AG10803 (cell line): ENCODE measurements at places on chromosomes 2 and 18.

DNA sequence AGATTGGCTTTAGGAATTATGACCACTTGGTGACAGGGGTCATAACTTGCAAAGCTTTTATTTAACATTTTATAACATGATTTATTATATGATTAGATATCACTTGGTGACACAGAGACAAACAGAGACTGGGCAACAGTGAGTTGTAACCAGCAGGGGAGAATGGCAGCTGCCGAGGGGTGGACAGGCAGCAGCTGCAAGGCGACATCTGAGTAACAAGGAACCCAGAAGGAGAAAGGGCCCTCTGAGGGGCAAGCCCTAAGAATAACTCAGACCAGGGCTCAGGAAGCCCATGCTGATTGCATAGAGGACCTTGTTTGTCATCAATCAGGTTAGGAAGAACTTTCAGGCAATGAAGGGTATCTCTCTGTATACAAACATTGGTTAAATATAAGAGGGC, 339.9 kb upstream of the SOX11 start:
- DNase-seq, result no peak

DNA sequence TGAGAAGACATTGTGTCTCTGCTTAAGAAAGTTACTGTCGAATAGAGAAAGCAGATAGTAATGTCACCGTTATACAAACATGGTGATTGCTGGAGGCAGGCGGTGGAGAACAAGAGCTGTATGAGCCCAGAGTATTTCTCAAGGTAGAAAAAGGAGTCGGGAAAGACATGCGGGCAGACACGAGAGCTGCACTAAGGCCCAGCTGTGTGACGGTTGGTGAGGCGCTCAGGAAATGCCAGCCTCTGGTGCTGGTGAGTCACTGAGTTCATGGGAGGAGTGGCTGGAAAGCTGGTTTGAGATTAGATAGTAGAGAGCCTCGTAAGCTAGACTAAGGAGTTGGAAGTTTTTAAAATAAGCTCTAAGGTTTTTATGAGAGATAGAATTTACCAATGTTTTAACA, 390.9 kb upstream of the TRIB2 start:
- no peak for DNase-seq

- DNase-seq, result no peak
Observed at GRCh38 chr18:62331581-62332356, 6.7 kb downstream of the TNFRSF11A start.

GRCh38 chr2:46320141-46320567, 22.9 kb downstream of the EPAS1 start:
- DNase-seq, result peak; percentile 62

GRCh38 chr2:186641807-186642321, 52.0 kb upstream of the FAM171B start:
- peak; percentile 77 for DNase-seq

GRCh38 chr2:11073251-11073650, 82.0 kb upstream of the SLC66A3 start:
- peak; percentile 40 for DNase-seq
